Stimulated activated CD8-positive, alpha-beta memory T cell treated with anti-CD3 and anti-CD28 coated beads, Interleukin-4, amount 100 ng/mL, for 4 hours (primary cell): ENCODE measurements at places on chromosomes 2 and 18.

GRCh38 chr2:37682473-37682872, 11.0 kb upstream of the CDC42EP3 start:
- no peak for DNase-seq

GRCh38 chr2:26692279-26692896, at the start of gene KCNK3:
Gene KCNK3 (plus strand): TSS chr2:26692722. CDS start chr2:26692876, 154 bp downstream.
- no peak for DNase-seq

GRCh38 chr18:58015065-58015780, 28.8 kb upstream of the NEDD4L start:
- DNase-seq: no peak

GRCh38 chr2:20141056-20141762, 83.7 kb downstream of the SDC1 start:
- no peak for DNase-seq

GRCh38 chr2:73232403-73233153, 461 bp downstream of the PRADC1 start:
- DNase-seq: no peak

DNA sequence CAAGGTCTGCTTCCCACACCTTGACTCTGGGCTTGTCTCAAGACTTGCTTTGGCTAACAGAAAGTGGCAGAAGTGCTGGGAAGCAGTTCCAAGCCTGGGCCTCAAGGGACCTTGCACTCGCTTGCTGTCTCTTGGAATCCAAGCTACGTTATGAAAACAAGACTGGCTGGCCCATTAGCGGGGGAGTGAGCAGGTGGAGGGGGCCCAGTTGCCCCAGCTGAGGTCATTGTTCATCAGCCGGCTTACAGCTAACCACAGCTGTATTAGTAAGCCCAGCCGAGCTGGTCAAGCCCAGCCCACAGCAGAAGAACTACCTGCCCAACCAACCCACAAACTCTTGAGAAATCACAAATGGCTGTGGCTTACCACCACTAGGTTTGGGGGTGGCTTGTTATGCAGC, 63.1 kb downstream of the MARCO start:
- no peak for DNase-seq

DNA sequence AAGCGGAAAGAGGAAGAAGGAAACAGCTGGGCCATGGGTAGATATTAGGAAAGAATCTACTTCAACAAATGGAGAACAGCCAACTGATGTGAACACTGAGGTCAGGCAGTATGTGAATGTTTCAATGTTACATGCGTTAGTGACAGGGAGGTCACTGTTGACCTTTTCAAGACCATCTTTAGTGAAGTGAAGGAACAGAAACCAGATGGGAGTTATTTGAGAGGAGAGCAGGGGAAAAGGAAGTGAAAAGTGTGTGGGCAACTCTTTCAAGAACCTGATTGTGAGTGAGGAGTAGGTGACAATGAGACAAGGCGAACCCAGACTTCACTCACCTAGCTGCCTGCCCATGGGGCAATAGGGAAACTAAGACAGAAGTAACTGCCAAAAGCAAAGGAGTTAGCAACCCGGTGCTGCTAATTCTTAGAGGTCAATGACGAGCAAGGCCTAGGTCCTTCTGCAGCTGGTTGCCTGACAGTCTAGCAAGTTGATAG, 67.0 kb downstream of the SP3 start:
- no peak for DNase-seq

GRCh38 chr2:5839550-5839949, 147.4 kb downstream of the SOX11 start:
- no peak for DNase-seq
